ENCODE measurements at places on chromosomes 7 and 10. TPM values are rescaled to one million over a fixed set of nuclear protein-coding genes. Genes with fewer than 3 reads are reported as not detected.

DNA sequence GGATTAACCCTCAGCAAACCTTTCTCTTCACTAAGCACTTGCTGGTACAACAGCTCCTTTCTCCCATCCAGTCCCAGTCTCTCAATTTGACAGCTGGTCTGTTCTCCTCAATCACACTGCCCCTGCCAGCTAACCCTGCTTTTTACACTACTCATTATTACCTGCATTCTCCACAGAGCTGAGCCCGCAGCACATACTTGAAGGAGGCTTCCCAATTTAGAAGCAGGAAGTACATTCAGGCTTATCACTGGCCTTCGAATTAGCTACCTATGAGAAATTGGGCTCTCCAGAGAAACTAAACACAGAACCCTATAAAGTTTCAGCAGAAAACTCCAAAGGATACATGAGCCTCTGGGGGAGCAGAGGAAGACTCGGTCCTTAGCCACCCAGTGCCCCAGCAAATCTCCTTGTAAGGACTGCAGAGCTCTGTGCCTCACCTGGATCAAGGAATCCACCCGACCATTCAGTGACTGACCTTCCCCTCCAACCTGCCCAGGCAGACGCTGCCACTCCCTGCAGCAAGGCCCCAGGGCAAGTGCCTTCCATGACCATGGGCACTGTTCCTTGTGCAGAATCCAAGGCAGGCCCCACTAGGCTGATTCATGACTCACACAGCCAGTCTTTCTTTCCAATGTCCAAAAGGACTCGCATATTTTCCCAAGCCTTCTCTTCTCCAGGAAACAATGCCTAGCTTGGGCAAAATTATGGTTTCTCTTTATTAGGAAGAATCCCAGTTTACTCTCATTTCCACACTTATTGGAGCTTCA, 68.0 kb downstream of the VOPP1 start:
- DNase-seq = peak; percentile 44

GRCh38 chr7:40859965-40860543, 725.2 kb downstream of the SUGCT start:
- DNase-seq = no peak

DNA sequence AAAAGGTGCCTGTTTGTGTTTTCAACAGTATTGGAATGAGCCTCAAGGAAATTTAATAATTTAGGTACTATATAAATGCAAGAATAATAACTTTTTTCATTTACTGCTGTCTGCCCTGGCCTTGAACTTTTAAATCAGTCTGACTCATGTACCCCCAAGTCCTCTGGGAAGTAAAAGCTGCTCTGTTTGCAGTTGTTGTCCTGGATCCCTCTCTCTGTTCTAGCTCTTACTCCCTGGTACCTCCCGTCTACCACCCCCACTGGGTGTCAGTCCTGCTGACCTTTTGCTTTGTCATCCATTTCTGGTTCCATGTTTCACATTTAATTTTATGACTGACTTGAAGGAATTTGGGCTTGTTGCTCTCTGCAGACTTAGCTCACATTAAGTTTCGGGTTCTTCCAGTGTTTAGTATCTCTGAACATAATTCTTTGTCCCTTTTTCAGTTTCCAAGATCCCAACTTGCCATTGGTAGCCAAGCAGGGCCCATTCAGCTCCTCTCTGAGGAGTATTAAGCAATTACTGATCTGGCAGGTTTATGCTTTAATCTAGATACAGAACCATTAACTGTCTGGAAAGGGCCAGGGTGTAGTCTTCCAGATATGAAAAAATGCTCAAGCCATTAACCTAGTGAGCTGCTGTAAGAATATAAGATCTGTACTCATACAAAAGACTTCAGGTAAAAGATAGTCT, 208.7 kb upstream of the FAM3C start:
- no peak for DNase-seq

GRCh38 chr10:21095494-21096055, 198.5 kb upstream of the NEBL start:
- no peak for DNase-seq

- peak; percentile 75 for DNase-seq
Observed at GRCh38 chr7:129343099-129343700, 91.0 kb upstream of the STRIP2 start.

GRCh38 chr10:75428434-75429158, 2.8 kb upstream of the LRMDA start:
- peak; percentile 15 for DNase-seq

GRCh38 chr10:47034441-47035051, 123.3 kb downstream of the PTPN20 start:
- DNase-seq = no peak

- peak; percentile 41 for DNase-seq
Observed at GRCh38 chr7:86926732-86927131, 132.7 kb downstream of the ELAPOR2 start.

DNA sequence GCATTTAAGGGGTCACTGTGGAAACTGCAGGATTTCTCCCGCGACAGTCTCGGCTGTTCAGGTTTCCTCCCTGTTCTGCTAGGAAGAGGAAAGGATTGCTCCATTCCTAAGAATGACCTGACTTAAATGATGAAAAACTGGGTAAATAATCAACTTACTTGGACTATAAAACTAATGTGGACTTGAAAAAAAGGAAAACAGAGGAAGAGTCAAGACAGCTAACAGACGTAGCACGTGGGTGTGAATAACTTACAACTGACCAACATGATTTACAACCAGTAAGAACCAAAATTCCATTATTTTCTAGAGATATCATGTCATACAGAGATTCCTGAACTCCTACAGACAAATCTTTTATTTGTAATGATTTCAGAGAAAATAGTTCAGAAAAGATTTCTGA, 93.8 kb downstream of the ADAM12 start:
- no peak for DNase-seq

DNA sequence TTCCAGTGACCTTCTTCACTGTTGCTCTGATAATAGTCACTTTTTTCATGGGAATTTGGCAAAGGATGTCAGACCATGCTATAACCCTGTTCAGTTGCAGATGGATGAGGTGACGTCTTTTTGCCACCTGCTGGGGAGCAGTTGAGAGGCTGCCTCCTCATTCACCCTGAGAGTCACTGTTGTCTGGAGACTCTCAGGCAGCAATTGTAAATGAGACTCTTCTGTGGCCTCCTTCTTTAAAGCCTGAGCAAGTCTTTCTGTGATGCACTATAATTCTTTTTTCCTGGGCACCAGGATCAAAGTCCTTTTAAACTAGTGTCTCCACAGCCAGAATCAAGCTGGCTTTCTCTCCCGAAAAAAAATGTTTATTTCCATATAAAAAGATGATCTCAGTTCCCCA, 345.1 kb downstream of the ARL4A start:
- DNase-seq = no peak

DNA sequence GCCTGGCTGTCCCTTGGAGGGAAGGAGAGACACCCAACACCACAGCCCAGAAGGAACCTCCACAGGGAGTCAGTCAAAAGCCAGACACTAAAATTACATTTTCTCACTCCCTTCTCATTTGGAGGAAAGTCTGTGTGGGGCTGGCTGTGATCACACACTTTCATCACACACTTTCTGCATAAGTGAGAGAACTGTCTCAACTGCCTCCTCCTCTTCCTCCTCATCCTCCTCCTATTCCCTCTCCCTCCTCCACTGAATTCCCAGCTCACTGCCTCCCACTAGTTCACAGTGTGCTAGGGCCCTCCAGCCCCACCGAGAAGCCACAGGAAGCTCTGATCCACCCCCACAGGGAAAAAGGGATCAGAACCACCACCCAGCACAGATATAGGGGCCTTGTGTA, 91.6 kb downstream of the KCNMA1 start:
- DNase-seq = no peak

GRCh38 chr7:56199639-56200038, 83.4 kb upstream of the NUPR2 start:
- no peak for DNase-seq

GRCh38 chr7:159311172-159311494, 166.5 kb upstream of the VIPR2 start:
- no peak for DNase-seq

GRCh38 chr10:92699518-92700381, 10.0 kb downstream of the HHEX start:
- peak; percentile 42 for DNase-seq

DNA sequence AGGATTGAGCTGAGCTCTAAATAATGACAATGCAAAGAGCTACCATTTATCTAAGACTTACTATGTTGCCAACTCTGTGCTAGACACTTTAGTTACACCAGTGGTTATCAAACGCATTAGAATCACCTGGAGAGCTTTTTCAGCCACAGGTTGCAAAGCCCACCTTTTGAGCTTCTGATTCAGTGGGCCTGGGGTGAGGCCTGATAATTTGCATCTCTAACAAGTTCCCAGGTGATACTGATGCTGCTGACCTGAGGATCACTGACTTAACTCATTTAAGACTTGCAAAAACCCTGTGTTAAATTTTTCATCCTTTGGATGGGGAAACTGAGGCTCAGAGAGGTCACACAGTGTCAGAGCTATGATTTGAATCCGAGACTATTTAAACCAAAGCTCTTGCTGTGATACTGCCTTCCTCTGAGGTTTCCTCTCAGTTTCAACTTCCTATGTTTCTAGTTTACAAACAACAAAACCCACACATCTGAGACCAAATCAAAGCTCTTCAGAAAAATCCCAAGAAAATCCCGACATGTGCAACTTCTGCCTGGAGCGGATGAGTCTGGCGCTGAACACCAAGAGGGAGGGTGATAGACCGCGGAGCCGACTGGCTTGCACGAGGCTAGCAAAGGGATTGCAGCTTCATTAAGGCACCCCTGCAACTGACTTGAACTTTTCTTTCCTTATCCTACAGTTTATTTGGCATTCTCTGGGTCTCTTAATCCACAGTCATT, 124.9 kb downstream of the CYP26A1 start:
- peak; percentile 42 for DNase-seq

DNA sequence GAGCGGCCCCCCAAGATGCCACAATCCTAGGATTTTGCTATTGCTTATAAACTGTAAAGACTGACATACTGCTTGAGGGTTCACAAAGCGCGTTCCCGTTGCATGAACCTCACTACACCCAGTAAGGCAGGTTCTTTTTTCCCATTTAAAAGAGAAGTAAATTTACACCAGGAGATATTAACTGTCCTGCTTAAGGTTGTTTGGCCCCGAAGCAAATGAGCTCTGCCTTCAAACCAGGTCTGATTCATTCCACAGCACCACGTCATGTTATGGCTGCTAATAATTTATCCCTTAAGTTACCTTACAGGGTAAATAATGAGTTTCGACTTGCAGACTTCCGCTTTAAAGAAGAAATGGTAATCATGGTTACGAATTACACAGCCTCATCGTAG, 559 bp upstream of the FKBP14 start:
- peak; percentile 57 for DNase-seq

DNA sequence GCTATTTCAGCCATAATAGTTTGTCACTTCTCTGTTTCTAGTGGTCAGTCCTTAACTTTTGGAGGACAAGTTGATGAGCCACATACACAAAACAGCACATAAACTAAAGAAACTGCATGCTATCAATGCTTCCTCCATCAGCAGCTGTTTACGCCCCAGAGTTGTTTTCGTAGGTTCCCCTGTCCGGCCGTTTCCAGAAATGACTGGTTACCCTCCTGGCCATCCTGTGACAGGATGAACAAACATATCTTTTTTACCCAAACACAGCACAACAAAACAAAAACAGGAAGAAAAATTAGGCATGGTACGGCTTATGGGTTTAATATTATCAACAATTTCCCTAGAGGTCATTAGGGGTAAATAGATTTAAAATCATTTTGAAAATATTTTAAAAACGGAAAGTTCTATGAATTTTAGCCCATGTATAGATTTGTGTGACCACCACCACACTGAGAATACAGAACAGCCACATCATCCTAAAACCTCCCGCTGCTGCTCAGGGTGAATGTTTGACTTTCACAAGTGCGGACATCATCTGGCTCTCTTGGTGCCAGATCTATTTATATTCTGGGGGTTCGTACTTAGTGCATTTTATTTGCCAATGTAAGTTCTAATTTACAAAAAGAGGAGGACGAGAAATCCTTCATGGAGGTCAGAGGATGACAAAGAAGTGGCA, 74.8 kb downstream of the HIPK2 start:
- no peak for DNase-seq

GRCh38 chr10:132550366-132551092, 12.9 kb downstream of the INPP5A start:
- no peak for DNase-seq

- DNase-seq = no peak
Observed at GRCh38 chr7:107069457-107069856, 25.0 kb downstream of the PRKAR2B start.

- DNase-seq = no peak
Observed at GRCh38 chr7:15889507-15889906, 203.0 kb upstream of the MEOX2 start.

GRCh38 chr10:124217906-124218804, 124.8 kb upstream of the CHST15 start:
- DNase-seq = no peak

DNA sequence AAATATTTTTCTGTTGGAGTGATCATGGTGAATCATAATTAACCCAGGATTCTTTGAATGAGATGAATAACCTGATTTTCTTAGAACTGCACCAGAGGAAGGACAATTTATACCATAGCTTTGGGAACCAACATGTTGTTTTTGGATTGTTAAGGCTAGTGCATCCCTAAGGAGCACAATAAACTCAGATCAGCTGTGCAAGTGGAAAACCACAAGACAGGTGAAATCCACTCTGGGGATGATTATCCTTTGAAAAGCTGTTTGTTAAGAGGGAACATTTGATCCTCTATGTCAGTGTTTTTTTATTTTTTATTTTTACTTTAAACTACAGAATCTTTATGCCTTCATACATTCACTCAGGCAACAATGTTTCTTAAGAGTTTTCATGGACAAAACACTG, 232.1 kb upstream of the PCLO start:
- DNase-seq = no peak

DNA sequence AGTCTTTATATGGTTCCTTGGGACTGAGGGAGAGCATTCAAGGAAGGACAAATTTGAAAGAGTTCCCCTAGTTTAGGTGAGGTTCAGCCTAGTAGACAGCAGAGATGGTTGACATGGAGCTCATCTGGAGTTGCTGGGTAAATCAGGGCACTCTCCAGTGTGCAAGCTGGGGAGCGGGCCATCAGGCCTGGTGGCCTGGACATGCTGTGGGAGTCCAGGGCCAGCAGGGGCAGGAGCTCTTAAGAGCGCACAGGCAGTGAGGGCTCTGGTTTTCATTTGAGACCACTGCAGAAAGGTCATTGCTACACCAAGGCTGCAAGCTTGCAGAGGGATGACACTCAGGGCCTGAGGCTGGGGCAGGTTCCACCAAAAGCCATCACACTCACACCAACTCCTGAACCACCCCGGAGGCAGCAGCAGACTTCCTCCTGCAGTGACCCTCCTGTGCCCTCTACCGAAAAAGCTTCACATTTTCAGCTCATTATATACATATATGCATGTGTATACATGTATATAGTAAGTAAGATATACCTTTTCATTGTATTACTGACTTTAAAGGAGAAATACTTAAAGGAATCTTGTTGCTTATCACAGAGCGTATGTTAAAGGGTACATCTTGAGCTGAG, 39.5 kb downstream of the STEAP1B start:
- DNase-seq = no peak

Gene MEOX2
- not detected for polyA plus RNA-seq

Gene ZNF503
- polyA plus RNA-seq = 5.8 TPM

Gene PAPOLB
- not detected for polyA plus RNA-seq

Gene THAP5
- polyA plus RNA-seq = 5.2 TPM

Gene ZPBP
- polyA plus RNA-seq = not detected

Gene CYP26A1
- polyA plus RNA-seq = 0.15 TPM

Gene SPDYE8
- polyA plus RNA-seq = not detected

Gene CDC14C
- polyA plus RNA-seq = not detected

Gene SFTPA1
- polyA plus RNA-seq = not detected

Gene IFIT2
- polyA plus RNA-seq = 1.1 TPM

Gene KNDC1
- 1.1 TPM for polyA plus RNA-seq

Gene SORCS1
- polyA plus RNA-seq = not detected

Gene GOLGA7B
- not detected for polyA plus RNA-seq
